NCI-H1092 (cell line): ENCODE measurements at places on chromosomes 2 and 18.

- DNase-seq = no peak
Observed at GRCh38 chr2:128373451-128374000, 54.9 kb upstream of the HS6ST1 start.

DNA sequence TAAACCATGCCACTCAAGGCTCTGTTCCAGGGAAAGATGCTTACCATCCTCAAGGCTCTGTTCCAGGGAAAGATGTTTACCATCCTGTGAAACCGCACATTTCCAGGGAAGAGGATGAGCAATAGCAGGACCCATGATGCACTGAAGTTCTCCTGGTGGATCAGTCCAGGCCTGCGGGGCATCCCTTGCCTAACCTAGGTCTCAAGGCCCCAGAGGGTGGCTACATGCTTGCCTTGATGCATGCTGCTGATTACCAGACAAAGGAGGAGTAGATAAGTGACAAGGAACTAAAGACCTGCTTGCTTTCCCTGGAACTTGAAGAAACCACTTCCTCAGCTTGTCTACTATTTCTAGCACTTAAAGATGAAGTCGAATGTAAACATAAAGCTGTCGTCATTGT, 111.0 kb upstream of the LINC00305 start:
- DNase-seq = no peak

DNA sequence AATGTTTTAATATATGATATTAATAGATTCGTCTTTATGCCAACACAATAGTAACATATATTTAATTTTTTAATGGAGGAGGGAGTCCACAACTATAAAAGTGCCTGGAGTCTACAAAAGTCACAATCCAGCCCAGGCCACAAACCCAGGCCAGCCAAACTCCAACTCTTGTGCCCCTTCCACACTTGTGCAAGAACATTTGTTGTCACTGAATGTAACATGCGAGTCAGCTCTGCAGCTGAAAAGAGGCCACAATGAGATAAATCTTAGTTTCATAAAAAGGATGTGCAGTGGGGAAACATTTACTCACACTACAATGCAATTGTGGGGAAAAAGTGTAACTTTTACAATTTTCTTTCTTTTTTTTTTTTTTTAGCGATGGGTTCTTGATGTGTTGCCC, 110.8 kb downstream of the MCFD2 start:
- DNase-seq = no peak

DNA sequence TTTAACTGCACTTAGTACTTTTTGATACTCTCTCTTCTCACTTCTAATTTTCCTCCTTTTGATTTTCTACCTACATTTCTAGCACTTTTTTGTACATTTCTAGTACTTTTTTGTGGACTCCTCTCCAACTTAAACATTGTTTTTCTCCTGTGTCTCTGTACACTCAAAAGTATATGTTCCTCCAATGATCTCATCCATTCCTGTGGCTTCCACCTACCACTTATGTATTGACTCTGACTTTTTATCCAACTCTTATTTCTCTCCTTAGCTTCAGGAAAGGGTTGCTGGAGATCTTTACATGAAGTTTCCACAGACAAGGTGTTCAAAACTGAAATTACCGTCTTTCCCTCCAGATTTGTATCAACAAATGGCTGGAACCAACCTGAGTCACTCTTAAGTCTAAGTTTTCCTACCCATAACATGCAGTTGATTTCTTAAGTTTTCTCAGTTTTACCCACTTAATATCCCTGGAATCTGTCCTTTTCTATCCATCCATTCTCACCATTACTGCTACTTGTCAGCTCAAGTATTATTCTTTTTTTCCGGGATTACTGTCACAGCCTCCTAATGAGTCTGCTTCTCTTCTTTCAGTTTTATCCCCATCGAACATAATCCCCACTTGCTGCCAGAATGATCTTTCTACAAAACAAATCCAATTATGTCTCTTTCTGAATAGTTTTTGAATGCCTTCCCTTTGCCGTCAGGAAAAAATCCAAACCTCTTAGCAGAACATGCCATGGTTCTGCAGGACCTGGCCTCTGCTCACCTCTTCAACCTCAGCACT, 22.6 kb upstream of the PELI1 start:
- no peak for DNase-seq

GRCh38 chr2:205834796-205835195, 152.5 kb downstream of the NRP2 start:
- DNase-seq = no peak

GRCh38 chr18:78688249-78688648, 291.4 kb upstream of the SALL3 start:
- DNase-seq = no peak

GRCh38 chr2:215835657-215836056, 177.7 kb downstream of the MREG start:
- DNase-seq = no peak

DNA sequence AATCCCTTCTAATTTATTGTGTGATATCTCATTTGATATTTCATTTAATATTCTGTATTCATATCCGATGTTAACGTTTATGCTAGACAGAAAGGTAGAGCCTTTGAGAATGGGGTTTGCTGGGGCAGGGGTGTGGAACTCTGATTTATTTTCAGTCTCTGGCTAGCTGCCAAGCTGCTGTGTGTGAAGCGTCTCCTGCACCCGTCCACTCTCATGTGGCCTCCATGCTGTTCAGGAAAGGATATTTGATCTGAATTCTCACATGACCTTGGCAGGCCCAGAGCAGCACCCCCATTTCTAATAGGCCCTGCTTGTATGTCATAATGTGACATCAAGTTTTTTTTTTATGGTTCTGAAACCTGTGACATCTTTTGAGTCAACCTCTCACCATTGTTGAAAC, 1.6 kb downstream of the IL1R1 start:
- DNase-seq = no peak

- no peak for DNase-seq
Observed at GRCh38 chr2:224094413-224094812, 55.3 kb upstream of the SERPINE2 start.

GRCh38 chr2:188607501-188607900, 315.8 kb downstream of the GULP1 start:
- DNase-seq = no peak

DNA sequence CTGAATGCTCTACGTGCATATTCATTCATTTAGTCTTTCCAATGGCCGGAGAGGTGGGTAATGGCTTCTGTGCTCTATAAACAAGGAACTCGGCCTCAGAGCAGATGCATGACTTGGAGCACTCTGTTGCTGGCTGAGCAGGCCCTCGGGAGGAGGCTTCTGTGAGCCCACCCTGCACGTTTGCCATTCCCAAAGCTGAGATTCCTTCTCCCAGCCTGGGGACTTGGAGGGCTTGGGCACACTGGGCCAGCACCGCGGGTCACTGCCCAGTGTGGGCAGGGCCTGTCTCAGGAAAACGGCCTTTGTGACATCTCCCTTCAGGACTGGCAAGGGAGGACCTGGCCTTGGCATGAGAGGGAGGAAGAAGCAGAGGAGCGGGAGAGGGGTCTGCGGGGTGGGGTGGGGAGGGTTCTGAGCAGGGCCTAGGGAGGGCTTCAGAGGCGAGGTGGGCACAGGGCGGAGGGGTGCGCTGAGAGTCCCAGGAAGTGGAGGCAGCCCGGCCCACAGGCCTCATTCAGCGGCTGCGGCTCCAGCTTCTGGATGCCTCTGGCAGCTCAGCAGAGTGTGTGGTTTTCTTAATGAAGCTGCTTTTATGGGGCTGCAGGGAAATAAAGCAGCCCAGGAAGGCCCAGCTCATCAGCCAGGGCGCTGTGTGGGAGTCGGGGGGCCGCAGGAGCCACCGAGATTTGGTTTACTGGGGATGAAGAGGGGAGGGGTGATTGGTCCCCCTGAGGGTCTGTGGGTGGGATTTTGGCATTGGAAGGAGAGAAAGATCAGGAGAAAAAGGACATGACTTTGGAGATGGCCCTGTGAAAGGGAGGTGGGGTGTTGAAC, 51.7 kb upstream of the OTOF start:
- DNase-seq = no peak

DNA sequence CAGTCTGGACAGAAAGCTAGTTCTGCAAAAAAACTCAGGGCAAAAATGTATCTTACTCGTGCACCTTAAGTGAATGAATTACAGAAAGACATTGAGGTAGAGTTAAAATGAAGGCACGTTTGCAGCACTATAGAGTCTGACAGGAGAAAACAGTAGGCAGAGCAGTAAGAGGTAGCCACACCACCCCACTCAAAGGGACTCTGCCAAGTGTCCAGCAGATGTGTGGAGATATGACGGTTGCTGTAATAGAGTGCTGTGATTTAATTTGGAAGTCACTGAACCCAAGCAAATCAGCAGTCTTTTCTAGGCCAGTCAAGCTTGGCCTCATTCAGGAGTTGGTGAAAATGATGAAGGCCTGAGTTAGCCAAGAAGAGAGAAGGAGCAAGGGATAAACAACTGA, 464.4 kb downstream of the PTPRM start:
- DNase-seq = no peak

DNA sequence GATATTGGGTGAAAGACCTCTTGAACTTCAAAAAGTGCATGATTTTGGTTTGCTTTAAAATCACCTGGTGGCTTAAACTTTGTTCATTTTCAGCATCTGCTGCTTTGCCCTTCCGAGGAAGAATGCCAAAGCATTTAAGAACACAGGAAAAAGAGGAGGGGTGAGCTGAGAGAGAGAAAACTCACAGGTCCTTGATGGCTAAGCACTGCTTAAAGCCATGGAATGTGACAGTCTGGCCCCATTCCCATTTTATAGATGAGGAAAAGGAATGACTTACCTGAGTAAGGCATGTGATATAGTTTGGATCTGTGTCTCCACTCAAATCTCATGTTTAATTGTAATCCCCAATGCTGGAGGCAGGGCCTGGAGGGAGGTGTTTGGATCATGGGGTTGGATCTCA, 58.1 kb downstream of the KCNS3 start:
- no peak for DNase-seq

DNA sequence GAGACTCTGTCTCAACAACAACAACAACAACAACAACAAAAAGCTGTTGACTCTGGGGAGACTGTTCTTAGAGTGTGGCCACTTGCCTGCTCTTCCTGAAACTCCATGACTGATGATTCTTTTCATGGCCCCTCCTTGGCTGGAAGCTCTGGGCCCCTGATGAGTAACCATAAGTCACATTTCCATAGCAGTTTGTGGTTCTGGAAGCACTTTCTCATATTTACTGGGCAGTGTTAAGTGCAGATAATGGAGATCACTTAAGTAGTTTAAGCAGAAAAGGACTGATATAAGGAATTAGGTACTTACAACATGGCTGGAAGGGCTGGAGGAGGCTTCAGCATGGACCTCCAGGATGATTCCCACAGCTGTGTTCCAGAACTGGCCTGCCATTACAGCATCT, 147.3 kb upstream of the DLX2 start:
- DNase-seq = no peak

GRCh38 chr18:31482051-31482450, 15.9 kb upstream of the DSG2 start:
- DNase-seq = no peak

DNA sequence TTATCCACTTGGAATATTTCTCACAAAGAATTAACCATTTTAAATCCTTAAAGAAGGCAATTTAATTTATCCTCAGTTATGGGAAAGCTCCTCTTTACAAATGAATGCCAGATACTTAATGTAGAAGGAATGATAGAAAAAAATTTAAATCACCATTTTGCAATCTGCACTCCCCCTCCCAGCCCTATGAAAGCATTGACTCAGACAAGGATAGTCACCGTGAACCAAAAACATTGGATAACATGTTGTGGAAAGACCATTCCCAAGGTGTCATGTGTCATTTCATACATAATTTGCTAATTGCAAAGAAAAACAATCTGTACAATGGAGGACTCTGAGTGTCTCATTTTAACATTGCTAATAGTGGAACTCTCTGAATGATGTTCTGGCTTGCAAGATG, 421.0 kb downstream of the TXNL1 start:
- no peak for DNase-seq

- no peak for DNase-seq
Observed at GRCh38 chr2:127429844-127430425, 11.7 kb downstream of the PROC start.

GRCh38 chr2:217248312-217248935, 388.6 kb upstream of the TNP1 start:
- DNase-seq = peak; percentile 73

GRCh38 chr2:141878016-141878415, 252.8 kb downstream of the LRP1B start:
- DNase-seq = no peak

- no peak for DNase-seq
Observed at GRCh38 chr2:74567881-74568280, 13.4 kb downstream of the DOK1 start.

GRCh38 chr2:12663306-12664037, 53.3 kb upstream of the TRIB2 start:
- no peak for DNase-seq
